ENCODE measurements at places on chromosomes 1 and 21.

DNA sequence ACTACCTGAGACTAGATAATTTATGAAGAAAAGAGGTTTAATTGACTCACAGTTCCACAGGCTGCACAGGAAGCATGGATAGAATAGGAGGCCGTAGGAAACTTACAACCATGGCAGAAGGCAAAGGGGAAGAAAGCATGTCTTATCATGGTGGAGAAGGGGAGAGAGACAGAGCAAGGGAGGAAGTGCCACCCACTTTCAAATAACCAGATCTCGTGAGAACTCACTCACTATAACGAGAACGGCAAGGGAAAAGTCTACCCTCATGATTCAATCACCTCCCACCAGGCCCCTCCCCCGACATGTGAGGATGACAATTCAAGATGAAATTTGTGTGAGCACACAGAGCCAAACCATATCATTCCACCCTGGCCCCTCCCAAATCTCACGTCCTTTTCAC, 4.7 kb upstream of the C21orf91 start:
- DNase-seq = no peak

DNA sequence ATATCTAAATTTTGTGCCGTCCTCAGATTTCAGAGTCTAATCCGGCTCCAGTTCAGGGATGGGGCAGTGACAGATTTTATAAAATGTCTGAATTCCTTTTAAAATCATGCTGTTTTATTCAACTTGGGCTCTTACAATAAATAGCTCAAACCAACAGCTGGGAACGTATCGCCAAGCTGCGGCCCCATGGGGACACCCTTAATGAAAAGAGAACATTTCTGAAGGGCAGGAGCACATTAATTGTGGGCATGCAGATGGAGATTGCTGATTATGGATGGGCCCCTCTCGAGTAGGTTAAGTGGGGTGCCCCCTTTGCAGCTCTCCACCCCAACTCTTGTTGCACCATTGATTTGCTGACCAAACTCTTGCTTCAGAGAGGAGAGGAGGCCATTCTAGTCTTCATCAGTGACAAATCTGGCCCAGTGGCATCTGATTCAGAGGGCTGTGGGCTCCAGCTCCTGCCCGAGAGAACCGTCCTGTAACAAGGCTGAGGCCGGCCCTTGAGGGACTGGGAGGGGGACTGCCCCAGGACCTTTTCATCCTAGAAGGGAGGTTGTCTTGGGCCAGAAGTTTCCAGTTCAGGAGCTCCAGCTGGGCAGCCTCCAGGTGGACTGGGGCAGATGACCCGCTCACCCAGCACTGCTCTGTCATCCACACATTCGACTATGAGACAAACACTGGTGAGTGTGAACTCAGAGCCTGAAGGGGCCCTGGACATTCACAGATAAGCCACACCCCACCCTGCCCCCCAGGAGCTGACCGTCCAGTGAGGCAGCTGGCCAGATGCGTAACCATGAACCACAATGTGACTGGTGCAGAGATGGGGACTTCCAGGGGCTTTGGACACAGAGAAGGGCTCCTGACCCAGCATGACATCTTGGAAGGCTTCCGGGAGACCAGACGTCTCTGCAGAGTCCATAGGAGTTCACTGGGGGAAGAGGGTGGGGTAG, 55.1 kb upstream of the TMEM51 start:
- DNase-seq = no peak

DNA sequence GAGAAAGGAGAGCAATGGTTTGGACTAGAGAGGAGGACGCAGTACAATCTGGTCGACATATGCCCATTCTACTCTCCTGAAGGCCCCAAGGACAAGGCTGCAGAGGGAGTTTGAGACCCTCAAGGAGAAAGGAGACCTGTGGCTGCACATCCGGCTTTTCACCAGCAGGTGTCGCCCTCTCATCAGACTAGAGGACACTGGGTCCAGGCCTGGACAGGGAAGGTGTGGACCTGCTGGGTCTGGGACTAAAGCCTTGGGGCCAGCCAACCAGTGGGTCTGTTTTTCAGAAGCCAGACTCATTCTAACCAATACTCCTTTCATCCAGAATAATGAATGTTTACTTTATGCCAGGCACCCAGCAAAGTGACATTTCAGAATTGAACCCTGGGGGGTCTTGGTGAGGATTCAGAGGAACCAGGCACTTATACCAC, 5.0 kb downstream of the SRARP start:
- peak; percentile 87 for DNase-seq

DNA sequence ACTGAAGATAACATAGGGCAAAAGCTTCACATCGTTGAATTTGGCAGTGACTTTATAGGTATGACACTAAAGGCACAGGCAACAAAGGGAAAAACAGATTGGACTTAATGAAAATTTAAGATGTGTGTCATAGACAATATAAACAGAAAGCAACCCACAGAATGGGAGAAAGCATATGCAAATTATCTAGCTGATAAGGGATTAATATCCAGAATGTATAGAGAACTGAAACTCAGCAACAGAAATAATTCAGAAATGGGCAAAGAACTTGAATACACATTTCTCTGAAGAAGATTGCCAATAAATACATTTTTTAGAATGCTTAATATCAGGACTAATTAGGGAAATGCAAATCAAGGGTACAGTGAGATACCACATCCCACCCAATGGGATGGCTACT, 55.2 kb upstream of the ANGPTL1 start:
- DNase-seq = no peak

Measured in mesendoderm (in vitro differentiated cells).